Fibroblast of skin of abdomen (primary cell): ENCODE measurements at places on chromosomes 3 and 15.

GRCh38 chr15:66959066-66959465 is 106.3 kb upstream of the SMAD3 start:
- DNase-seq, result no peak

DNA sequence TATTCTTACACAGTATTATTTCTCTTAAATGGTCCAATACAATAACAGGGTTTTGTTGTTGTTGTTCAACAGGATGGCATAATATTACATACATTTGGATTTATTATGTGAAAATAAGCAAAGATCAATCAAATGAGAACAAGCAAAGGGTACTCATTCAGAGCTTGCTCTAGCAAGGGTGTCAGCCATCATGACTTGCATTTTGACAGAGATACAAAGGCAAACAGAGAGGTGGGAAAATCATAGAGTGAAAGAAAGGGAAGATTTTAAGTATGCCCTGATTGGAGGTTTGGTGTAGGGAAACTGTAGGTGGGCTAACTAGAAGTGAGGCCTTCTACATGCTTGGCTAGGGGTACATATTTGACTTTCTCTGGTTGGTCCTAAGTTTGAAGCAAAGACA is 109.1 kb upstream of the BCHE start:
- no peak for DNase-seq

DNA sequence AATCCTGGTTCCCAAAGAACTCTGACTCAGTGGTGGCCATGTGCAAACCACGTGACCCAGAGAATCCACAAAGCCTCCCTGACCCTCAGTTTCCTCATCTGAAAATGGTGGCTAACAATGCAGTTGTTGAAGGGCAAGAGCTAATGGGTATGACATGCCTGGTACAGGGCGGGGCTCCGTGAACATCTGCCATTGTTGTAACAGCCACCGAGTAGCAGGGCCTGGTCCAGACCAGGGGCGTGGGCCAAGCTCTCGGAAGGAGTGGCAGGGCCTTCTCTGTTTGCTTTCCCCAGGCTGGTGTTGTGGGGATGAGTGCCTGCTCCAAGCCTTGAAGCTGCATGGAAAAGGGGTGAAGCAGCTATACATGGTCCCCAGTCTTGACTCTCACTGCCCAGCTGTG is 13.4 kb downstream of the MAPKAPK3 start:
- no peak for DNase-seq

DNA sequence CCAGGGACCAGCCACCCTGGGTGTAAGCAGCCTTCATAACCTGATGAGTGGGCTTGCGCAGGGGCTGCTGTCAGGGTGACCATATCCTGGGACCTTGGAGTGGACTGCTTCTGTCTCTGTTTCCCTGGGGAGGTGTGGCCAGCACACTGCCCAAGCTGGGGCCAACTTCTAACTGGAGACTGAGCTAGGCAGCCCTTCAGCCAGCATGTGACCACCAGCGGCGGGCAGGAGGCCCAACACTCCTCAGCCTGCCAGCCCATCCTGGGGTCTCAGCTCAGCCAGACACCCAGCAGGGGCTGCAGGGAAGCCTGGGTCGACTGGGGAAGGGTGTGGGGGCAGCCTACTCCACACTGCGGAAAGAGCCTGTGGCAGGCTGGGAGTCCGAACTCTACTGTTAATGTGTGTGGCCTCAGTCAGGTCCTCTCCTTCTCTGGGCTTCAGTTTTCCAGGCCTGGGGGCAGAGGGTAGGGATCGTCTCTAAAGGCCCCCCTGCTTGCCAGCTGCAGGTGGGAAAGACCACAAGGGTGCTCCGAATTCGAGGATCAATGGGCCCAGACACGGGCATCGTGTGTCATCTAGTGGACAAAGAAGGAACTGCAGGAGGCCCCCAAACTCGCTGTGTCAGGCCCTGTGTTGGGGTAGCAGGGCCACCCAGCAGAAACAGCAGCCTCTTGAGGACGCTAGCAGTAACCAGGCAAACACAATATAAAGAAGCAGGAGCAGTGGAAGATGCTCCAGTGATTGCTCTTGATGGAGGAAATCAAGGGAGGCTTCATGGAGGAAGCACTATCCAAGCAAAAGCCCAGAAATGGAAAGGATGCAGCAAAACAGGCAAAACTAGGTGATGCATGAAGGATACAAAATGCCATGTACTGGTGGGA is 2.0 kb upstream of the SEMA3G start:
- peak; percentile 56 for DNase-seq

- DNase-seq, result no peak
These were observed 61.6 kb downstream of the SPSB4 start for GRCh38 chr3:141112686-141113297.

DNA sequence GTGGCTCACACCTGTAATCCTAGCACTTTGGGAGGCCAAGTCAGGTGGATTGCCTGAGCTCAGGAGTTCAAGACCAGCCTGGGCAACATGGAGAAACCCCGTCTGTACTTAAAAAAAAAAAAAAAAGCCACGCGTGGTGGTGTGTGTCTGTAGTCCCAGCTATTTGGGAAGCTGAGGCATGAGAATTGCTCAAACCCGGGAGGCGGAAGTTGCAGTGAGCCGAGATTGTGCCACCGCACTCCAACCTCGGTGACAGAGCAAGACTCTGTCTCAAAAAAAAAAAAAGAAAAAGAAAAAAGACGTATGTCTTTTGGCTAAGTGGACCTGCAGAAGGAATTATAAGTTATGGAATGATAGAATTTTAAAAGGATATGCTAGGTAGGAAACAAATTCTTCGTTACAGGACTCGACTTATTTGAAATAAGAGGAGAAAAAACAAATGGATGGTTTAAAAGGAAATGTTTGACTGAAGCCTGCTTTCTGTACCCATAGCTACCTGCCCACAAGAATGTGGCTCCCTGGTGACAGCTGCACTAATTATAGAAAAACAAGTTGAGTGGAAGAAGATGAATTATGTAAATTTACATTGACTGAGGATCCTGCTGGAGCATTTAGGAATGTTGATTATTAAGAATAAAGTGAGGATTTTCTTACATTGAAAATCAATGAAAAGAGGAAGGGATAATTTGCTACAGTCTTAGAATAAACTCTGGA is 36.0 kb upstream of the SKIL start:
- DNase-seq, result no peak

- DNase-seq, result no peak
These were observed 58.3 kb upstream of the HES1 start for GRCh38 chr3:194077602-194078001.

DNA sequence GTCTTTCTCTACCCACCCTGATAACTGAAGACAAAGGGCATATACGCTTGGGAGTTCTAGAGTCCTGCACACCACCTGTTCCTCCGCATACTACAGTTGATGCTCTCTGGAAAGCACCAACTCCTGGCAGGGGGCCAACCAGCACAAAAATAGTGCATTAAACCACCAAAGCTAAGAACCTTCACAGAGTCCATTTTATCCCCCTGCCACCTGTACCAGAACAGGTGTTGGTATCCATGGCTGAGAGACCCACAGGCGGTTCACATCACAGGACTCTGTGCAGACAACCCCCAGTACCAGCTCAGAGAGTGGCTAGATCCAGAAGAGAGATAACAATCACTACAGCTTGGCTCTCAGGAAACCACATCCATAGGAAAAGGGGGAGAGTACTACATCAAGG is 114.4 kb upstream of the POU1F1 start:
- DNase-seq, result no peak

- DNase-seq, result no peak
These were observed 1.5 kb downstream of the ZIC1 start for GRCh38 chr3:147410526-147411237.

DNA sequence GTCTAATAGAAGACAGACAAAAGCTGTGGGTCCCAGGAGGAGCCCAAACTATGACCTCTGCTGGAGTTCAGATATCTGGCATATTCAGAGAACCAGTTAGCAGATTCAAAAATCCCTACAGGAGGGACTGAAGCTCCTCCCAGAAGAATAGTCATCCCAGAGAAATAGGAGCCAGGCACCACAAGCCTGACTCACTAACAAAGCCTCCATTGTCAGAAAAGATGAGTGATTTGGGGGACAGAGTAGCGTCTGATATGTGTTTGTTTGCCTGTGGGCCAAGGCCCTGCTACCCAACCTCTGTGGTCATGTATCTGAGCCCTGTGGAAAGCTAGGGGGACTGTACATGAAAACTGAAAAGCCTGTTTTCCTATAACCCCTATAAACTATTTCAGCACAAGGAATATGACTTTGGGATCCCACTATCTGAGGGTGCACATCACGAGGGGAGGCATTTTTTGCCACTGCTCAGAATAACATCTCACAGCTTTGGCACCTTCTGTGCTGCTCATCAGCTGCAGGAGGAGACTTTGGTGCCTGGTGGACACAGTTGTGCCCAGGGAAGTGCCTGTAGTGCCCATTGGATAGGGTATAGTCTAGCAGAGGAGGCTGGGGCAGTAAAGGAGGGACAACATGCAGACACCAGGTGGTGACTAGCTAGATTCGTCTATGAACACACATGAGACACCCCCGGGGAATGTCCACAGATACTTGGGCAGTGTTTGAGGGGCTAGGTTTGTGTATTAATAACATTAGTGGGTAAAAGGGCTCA is 9.7 kb upstream of the LARP6 start:
- peak; percentile 88 for DNase-seq

DNA sequence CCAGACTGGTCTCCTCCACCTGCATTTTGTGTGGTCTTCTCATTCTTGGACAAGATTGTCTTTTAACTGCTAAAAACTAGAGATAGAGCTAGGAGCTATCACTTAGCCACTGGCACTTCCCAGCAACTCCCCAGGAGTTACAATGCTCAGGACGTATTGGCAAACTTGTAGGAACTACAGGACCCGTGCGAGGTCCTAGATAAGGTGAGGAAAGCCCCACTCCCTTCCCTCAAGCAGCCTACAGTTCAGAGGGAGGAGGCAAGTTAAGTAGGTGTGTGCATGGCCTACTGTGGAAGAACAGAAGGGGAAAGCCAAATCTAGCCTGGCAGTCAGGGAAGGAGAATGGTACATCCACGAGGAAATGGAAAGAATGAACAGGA is 504.7 kb upstream of the PROK2 start:
- no peak for DNase-seq

- DNase-seq, result peak; percentile 73
These were observed 25.2 kb upstream of the CNTN3 start for GRCh38 chr3:74639681-74640080.

GRCh38 chr3:186340204-186340603 is 21.8 kb downstream of the DGKG start:
- peak; percentile 10 for DNase-seq

DNA sequence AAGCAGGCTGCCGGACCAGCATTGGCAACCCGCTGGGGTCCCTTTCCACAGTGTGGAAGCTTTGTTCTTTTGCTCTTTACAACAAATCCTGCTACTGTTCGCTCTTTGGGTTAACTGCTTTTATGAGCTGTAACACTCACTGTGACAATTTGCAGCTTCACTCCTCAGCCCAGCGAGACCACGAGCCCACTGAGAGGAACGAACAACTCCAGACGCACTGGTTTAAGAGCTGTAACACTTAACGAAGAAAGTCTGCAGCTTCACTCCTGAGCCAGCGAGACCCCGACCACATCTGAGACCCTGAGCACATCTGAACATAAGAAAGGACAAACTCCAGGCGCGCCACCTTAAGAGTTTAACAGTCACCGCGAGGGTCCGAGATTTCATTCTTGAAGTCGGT is 10.7 kb upstream of the CCR4 start:
- DNase-seq, result no peak

DNA sequence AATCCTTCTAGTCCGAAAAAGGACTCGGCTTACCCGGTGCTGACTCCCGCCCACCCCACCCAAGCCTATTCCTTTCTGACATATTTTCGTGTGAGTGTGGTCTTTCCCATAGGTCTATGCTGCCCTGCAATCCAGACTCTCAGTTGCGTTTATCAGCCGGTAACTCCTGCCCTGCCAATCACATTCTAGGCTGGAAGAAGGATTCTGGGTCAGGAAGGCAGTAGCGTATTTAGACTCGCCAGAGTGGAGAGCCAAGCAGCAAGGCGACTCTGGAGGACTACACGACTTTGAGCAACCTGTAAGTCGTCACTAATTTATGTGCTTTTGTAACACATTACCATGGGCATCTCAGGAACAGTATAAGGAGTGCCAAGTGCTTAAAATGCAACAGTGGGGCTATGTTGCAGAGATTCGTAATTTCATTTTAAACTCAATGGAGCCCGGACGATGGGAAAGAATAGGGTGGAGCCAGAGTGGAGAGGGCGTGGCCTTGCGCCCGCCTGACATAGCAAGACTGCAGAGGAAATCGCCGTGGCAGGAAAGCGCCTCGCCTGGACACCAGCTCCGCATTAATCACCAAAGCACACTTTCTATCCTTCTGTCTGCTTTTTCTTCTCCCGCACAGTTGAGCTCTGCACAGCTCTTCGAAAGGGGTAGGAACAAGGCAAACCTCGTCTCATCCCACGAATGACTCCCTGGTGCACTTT is 1044.2 kb downstream of the AGBL1 start:
- no peak for DNase-seq

DNA sequence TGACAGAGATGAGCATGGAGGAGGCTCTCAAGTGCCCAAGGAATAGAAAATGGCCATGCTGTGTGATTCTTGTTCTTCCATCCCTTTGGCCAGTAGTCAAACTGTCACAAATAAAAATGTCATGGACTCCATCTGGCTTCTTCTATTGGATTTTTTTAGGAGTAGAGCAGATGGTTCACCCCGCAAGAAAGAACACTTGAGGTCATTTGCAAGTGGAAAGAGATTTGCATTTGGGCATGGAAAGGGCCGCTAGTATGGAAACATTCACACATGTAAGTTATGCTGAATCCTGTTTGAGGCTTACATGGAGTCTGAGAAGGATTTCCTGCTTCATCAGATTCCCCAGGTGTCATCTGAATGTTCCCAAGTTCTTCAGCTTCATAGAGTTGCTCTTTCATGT is 53.1 kb upstream of the CFAP161 start:
- DNase-seq, result no peak

DNA sequence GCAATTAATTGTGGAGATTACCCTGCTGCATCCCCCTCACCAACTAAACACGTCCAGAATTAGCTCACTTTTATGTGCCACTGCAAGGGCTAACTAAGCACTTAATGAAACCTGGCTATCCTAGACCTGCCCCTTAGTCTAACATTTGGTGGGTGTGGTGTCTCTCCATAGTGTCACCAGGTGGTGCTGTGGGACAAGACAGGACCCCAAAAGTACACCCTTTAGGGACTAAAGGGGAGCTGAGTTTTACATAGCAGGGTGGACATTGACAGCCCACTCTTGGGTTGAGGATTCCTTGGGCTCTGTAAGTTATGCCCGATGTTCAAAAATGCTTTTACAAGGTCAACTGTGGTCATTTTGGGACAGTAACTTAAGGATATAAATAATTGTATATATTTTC is 5.7 kb downstream of the DUT start:
- DNase-seq, result peak; percentile 13

DNA sequence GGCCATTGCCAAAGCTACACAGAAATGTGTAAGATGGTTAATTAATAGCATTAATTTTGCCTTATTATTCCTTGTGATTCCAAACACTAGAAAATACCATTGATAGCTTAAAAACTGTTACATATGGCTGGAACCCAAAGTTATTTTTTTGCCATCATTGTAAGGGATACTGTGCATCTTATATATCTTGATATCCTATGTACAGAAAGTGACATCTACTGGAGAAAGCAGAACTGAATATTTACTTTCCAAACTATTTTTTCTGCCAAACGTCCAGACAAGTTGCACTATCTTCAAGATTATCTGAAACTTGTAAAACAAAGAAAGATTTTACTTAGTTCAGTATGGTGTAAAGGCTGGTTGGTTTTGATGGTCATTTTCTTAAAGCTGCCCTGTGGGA is 33.3 kb upstream of the MEIS2 start:
- DNase-seq, result peak; percentile 56

GRCh38 chr3:146067048-146067447 is 93.9 kb downstream of the PLOD2 start:
- peak; percentile 89 for DNase-seq
